Retina (tissue), 1 donor: ENCODE measurements at places on chromosomes 7 and 10.

GRCh38 chr7:33854178-33854577, 51.2 kb upstream of the BMPER start:
- DNase-seq: no peak

- DNase-seq: no peak
These were observed 82.5 kb downstream of the VWDE start for GRCh38 chr7:12320987-12321647.

- DNase-seq: no peak
These were observed 176.2 kb upstream of the ITGB1 start for GRCh38 chr10:33134011-33134751.

- peak; percentile 40 for DNase-seq
These were observed 615.2 kb upstream of the FOXK1 start for GRCh38 chr7:4066626-4067475.

DNA sequence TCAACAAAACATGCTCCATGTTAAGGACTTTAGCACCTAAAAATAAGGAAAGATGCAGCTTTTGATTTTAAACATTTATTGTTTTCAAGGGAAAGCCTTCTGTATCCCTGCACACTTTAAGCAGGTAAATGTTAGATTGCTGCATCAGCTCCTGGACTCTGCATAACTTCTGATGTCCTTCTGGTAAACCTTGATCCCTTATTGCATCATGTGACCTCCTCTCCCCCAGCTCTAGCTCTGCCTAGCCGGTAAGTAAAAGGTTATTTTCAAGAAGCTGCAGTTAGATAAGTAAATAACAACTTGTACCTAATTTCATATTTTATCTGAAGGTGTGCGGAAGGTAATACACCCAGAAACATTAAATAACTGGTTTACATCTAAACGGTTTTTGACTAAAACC, 37.5 kb downstream of the PDK4 start:
- DNase-seq: no peak

GRCh38 chr10:128775743-128776142, 649.5 kb upstream of the MKI67 start:
- DNase-seq: no peak

GRCh38 chr10:5355594-5356301, 9.0 kb upstream of the UCN3 start:
- no peak for DNase-seq

DNA sequence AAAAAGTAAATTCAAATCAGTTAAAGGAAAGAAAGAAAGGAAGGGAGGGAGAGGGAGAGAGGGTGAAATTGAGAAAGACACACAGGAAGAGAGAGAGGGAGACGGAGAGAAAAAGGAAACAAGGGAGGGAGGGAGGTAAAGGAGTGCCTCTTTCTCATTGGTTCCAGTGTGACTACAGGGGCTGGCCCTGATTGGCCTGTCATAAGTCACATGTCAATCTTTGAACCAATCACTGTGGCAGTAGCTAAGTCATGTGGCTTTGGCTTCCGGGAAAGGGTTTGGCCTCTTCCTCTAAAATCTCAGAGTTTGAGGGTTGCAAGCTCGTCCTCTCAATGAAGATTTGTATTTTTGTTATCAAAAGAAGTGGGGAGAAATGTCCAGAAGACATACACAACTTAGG, 150.2 kb downstream of the RAB11FIP2 start:
- no peak for DNase-seq

GRCh38 chr7:81882086-81882485, 112.2 kb upstream of the HGF start:
- no peak for DNase-seq

GRCh38 chr7:1953199-1954190, 279.2 kb downstream of the MAD1L1 start:
- no peak for DNase-seq

- no peak for DNase-seq
These were observed 30.5 kb upstream of the SFTPD start for GRCh38 chr10:79979310-79979975.

GRCh38 chr7:140263277-140263676, 86.5 kb upstream of the KDM7A start:
- DNase-seq: no peak

- no peak for DNase-seq
These were observed 213.1 kb downstream of the FGFR2 start for GRCh38 chr10:121385136-121385535.

GRCh38 chr7:90224195-90224594, 12.7 kb downstream of the STEAP2 start:
- no peak for DNase-seq

DNA sequence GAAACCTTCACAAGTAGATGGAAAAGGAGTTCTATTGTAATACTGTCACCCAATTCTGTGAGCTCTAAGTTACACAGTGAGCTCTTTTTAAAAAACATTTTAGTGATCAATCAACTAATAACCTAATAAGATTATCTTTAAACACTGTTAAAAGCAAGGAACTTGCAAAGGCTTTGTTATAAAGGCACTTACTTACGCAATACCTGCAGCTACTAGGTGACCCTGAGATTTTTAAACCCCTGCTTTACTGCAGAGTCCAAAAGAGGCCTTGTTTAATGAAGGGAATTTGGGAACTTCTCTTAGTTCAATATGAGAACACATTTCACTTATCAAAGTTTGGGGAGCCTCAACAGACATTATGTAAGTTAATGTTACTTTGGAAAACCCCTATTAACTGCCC, 53.3 kb downstream of the P4HA1 start:
- no peak for DNase-seq

- DNase-seq: no peak
These were observed 312.0 kb downstream of the RNLS start for GRCh38 chr10:88270871-88271713.

DNA sequence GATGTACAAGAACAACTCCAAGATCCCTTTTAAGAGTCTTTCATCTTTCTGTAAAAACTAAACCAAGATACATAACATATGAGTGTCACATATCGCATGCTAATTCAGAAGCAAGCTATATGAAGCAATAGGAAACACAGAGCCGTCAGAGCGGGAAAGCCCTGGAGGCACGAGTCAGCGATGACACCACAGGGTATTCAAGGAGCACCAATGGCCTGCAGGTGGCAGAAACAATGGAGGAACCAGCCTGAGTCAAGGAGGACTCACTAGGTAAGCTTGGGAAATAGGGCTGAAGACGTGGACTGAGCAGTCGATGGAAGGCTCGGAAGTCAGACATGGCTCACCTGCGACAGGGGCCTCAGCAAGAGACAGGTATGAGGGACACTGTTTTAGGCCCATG, 214.4 kb downstream of the FAM107B start:
- DNase-seq: no peak

- DNase-seq: no peak
These were observed 53.3 kb downstream of the MTERF1 start for GRCh38 chr7:91827169-91827568.

GRCh38 chr7:132877573-132877972, 204.3 kb downstream of the CHCHD3 start:
- no peak for DNase-seq

DNA sequence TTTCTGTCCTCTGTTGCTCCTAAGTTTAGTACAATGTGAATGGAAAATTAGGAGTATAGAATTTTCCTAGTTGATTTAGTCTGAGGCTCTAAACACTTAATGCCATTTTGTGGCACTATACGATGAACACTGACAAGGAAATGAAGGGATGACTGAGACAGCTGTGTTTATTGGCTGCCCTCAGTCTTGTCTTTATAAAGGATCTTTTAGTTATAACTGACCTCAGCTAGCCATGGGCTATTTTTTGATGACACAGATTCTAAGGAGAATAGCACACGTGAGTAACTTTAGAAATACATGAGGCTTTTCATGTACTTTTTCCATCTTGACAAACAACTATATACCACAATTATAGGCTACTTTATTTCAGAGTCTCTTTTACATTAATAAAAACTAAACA, 113.7 kb downstream of the PRKG1 start:
- DNase-seq: no peak

- no peak for DNase-seq
These were observed 4.5 kb upstream of the EMX2 start for GRCh38 chr10:117537904-117538524.

DNA sequence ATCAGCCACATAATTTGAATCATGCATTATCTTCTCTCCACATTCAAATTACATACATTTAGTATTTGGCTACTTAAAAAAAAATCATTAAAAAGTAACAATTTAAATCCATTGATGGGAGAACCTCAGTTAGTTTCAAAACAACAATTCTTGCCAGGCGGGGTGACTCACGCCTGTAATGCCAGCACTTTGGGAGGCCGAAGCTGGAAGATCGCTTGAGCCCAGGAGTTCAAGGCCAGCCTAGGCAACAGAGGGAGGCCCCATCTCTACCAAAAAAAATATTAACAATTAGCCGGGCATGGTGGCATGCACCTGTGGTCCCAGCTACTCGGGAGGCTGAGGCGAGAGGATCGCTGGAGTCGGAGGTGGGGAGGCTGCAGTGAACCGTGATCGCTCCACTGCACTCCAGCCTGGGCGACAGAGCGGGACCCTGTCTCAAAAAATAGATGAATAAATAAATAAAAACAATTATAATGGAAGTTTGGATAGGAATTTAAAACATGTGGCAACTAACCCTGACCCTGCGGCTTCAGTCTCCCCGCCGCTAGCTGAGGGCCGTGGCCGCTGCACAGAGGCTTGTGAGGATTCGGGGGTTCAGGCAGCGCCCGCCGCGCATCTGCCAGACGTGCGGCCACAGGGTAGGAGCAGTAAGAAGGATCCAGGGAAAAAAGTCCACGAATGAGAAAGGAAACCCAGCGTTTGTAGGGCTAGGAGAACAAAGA, 1.1 kb upstream of the CSGALNACT2 start:
- DNase-seq: no peak

DNA sequence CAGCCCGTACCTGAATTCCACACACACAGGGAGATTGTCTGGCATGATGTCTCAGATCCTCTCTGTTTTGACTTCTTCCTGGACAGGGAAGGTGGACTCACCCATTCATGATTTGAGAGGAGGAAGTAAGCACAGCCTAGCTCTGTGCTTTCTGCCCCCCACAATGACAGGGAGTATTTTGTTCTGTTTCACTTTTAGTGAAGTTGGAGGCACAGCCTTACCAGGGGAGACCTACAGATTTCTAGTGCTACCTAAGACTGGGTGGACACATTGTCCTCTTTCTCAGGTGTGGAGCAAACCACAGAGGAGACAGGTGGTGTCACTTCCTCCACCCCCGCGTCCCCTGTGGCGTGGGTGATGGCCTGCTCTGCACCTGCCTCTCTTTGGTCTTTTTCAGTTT, 408.6 kb upstream of the PFKP start:
- no peak for DNase-seq

GRCh38 chr10:100970914-100971811, 1.9 kb downstream of the SEMA4G start:
- no peak for DNase-seq

- DNase-seq: no peak
These were observed 51.8 kb downstream of the MARCHF5 start for GRCh38 chr10:92342796-92343195.

GRCh38 chr7:111107579-111107978, 16.7 kb downstream of the LRRN3 start:
- no peak for DNase-seq

DNA sequence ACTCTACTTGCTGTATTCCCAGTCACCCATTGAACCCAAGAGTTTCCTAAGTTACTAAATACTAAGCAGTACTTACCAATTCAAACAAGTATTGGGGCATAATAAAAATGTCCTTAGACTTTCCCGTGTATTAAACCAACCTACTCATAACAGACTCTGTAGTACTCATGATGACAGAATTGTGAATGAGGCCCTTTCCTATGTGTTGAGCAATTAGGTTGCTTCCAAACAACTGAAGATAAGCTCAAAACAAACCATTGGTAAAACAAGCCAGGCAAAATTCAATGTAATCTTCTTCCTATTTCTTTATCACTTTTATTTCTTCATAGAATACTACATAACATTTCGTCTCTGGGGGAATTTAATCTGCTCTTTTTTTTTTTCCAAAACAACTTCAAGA, 106.5 kb upstream of the ANK3 start:
- DNase-seq: no peak

DNA sequence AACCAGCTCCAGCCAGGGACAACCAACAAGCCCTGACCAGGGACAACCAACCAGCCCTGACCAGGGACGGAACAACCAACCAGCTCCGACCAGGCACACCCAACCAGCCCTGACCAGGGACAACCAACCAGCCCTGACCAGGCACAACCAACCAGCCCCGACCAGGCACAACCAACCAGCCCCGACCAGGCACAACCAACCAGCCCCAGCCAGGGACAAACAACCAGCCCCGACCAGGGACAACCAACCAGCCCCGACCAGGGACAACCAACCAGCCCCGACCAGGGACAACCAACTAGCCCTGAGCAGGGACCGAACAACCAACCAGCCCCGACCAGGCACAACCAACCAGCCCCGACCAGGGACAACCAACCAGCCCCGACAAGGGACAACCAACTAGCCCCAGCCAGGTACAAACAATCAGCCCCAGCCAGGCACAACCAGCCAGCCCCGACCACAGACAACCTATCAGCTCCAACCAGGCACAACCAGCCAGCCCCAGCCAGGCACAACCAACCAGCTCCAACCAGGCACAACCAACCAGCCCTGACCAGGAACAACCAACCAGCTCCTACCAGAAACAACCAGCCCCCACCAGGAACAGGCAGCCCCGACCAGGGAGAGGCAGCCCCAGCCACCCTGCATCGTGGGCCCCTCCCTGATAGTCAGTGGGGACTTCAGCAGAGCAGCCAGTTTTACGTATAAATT, 56.4 kb downstream of the PROSER2 start:
- no peak for DNase-seq

DNA sequence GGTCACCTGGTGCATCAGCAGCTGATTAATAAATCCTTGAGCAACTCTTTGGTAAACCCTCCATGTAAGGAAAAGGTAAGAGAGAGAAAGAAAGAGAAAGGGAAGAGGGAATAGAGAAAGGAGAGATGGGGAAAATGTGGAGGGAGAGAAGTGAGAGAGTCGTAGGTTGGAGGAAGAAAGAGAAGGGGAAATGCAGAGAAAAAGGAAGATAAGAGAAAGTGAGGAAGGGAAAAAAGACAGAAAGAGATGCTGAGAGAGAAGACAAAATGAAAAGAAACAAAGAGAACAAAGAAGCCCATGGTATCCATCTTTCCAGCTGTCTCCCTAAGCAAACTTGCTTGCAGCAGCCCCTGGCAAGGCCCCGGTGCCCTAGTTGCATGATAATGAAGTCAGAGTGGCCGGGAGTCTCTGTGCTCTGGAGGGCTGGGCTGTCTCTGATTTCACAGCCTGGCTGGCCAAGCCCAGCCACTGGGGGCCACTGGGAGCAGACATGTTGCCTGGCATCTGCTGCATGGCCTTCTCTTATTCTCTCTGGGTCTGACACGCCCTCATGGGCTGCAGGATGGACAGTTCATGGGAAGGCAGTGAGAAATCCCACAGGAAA, 48.4 kb downstream of the PRR15 start:
- no peak for DNase-seq

DNA sequence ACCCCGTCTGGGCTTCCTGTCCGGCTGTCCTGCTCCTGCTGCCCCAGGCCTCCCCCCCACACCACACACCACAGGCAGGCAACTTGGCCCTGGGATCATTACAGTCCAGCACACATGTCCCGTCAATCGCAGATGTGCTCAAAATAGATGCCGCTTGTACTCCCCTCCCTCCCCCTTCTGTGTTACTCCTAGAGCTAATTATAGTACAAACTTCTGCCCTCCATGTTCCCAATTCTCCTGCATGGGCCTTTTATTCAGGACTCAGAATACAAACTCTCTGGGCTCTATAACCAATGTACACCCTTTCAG, at the start of gene SYNPO2L:
TSS of gene SYNPO2L (minus strand) at position 40 of the 309 bp plus-strand sequence. CDS start 107 bp downstream, outside the sequence.
- no peak for DNase-seq
